ENCODE measurements at places on chromosomes 11 and 22.

GRCh38 chr11:1918436-1919315 lies 827 bp upstream of the TNNT3 start:
- DNase-seq = no peak

DNA sequence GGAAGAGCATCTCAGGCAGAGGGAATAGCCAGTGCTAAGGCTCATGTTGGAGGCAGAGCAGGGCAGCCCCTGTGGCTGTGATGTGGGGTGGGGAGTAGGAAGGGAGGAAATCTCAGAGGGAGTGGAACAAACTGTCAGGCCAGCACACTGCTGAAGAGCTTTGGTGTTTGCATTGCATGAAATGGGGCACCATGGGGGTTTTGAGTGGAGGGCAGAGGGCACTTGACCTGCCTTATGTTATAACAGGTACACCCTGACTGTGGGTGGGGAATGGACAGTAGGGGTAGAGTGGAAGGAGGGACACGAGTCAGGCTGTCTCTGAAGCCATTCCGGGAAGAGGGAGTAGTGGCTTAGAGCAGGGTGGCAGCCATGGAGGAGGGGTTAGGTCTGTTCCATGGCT lies 24.0 kb downstream of the PRDM11 start:
- no peak for DNase-seq

DNA sequence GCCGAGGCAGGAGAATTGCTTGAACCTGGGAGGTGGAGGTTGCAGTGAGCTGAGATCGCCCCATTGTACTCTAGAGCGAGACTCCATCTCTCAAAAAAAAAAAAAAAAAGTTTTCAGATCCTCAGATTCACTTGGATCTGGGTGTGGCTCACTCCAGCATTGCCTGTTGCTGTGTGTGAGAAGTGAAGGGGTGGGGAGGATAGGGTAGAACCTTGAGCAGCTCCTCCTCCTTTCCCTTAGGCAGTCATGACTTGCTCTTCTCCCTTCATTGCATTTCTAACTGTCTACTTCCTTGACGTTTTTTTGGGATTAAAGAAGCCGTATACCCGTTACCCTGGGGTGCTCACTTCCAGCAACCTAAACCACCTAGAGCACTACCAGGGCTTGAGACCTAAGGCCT lies 63.1 kb upstream of the YWHAH start:
- DNase-seq = no peak

DNA sequence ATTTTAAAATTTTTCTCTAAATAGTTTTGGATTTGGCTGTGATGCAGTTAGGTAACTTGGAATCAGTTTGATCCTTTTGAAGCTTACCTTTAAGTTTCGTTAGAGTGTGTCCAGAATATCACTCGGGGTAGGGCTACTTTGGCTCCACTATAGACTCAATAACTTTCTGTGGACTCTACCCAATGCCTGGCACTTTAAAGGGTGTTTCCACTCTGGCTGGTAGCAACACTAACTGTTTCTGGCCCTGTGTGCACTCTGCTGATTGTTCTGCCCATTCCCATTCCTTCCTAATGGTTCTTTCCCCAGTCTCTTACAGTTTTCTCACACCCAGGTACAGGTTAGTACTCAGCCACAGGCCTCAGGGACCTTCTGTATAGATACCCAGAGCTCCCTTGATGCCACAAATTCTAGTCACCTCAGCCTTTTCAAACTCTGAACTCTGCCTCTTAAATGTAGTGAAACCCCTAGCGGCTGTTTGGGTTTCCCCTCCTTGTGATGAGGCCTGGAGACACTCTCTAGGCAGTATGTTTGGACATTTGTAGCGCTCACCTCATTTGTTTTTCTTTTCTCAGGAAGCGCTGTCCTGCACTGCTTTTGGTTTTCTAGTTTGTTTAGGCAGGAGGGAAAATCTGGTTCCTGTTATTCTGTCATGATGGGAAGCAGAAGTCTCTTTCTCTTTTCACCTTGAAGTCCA lies 16.8 kb downstream of the CUL5 start:
- no peak for DNase-seq

DNA sequence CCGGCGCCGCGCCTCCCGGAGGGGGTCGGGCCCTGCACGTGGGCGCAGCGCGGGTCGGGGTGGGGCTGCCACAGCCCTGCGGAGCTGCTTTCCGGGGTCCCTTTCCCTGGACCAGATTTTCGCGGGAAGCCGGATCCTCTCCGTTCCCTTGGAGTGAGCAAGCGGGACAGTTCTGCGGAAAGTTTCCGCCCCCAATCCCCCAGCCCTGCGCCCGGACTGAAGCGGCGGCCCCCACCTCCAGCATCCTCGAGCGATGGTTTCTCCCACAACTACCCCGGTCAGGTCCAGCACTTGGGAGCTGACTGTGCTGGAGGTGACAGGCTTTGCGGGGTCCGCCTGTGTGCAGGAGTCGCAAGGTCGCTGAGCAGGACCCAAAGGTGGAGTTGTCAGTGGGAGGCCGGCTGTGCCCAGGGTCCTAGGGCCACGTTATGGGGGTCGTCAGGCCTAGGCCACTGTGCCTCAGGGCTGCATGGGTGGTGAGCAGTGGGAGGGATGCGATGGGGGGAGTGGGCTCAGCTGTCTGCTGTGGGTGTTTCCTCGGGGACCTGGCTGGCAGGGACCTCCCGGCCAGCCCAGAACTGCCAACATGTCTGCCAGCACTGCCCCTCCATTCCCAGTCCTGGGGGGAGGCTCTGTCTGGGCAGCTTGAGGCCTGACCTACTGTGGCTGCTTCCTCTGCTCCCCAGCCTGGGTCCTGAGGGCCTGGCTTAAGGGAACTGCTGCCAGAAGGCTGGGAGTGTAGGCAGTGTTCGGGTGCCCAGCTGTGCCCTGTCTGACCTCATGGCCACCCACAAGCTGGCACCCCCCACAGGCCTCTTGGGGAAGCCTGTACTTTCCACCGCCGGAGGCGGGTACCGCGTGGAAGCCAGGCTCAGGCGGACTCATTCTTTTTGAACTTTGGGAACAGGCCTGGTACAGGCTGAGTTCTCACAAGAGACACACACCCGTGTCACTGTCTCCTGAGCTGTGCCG lies 726 bp downstream of the ST3GAL4 start:
- no peak for DNase-seq
